ENCODE measurements at places on chromosomes 2 and 18.

- DNase-seq, result no peak
Measured at GRCh38 chr2:29317077-29317517, 201.9 kb downstream of the CLIP4 start.

DNA sequence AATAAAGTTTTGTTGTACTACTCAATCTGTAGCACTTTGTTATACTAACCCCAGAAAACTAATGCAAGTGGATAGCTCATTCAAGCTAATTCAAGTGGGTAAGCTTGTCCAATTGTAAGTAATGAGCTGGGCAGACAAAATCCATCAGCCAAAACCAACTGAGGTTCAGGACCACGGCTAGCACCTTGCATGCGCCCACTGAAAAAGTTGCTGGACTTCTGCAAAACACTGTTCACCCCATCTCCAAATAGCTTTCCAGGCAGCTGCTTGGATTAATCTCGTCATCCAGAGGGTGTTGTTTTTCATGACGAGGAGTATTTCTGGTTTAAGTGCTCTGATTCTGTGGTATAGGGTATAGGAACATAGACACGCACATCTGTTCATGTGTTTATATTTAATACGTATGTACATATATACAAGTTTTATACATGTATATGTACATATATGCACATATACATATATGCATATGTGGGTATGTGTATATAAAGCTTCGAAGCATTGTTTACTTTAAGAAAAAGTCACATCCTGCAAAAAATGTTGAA, 307.5 kb downstream of the GALR1 start:
- no peak for DNase-seq

DNA sequence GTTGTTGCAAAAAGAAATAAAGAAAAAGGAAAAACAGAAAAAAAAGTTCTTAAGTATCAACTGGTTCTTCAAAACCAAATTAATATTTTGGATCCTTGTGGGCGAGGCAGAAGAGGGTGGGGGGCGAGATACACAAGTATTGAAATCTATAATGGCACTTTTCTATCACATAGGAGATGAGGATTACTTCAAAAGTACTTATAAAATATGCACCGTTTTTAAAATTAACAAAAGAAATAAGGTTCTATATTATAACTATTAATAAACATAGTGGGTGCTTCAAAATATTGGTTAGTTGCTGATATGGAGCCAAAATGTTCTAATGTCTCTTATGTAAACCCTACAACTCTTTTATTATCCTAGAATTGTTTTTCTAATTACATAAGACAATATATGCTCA, 2.1 kb downstream of the FECH start:
- DNase-seq, result no peak

- no peak for DNase-seq
Measured at GRCh38 chr2:173214213-173214612, 138.6 kb downstream of the MAP3K20 start.

GRCh38 chr2:73746015-73746876, 9.1 kb upstream of the TPRKB start:
- no peak for DNase-seq

- no peak for DNase-seq
Measured at GRCh38 chr2:181566334-181567032, 90.4 kb downstream of the CERKL start.

DNA sequence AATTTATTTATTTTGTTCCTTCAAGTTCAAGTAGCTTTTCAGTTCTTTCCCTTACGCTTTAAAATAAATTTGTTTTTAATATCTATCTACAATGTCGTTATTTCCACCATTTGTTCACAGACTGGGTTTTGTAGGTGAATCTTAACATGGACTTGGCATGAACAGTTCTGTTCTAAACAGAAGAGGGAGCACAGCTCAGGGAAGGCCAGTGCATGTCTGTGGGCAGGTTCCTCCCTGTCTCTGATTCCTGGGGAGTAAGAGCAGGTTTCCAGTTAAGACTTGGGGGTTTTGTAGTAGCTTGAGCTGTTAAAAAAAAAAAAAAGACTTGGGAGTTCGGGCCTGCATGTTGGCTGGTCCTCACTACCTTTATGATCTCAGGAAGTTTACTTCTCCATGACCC, 11.1 kb downstream of the TTL start:
- no peak for DNase-seq

GRCh38 chr18:35588995-35589394, 7.5 kb downstream of the GALNT1 start:
- no peak for DNase-seq

GRCh38 chr2:239768031-239768790, 256.9 kb downstream of the NDUFA10 start:
- no peak for DNase-seq

DNA sequence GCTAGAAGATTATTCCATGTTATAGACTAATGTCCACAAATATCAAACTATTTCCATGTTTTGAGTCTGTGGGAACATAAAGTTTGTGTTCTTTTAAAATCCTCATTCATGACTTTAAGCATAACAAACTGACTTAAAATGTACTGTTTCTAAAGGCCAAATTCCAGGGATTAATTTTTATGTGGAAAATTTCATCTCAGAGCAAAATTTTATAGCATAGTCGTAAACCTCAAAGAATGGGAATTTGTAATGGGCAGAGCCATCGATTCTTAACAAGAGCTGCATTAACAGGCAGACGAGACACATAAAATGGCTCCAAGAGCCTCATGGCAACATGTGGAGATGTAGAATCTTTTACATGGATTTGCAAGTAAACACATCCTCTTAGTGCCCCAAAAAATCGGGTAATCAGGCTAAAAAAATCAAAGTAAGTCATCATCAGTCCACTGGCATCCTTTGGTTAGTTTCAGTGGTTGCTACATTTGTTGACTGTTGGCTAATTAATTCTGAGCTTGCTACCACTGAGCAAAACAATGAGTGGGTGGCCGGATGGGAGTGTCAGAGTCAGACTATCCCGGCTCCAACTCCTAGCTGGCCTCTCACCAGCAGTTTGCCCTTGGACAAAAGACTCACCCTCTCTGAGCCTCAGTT, 119.6 kb downstream of the FAM210A start:
- no peak for DNase-seq

DNA sequence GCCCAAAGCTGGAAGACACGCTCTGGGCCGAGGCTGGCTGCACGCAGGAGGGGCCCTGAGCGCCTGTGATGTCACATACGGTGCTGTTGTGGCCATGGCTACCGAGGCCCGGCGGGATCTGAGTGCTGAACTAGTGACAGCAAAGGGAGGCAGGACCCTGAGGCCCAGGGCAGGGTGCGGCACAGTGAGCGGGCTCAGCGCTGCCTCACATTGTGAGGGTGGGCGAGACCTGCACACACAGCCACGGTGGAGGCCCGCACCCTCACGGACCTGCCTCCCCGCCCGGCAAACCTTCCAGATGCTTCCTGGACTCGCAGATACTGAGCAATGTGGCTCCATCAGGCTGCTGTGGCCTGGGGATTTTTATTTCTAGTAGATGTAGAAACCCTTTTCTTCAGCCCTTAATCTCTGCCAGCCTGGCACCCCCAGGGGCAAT, 133.8 kb upstream of the CTDP1 start:
- no peak for DNase-seq

GRCh38 chr2:238974081-238974480, 126.2 kb downstream of the TWIST2 start:
- DNase-seq, result no peak

DNA sequence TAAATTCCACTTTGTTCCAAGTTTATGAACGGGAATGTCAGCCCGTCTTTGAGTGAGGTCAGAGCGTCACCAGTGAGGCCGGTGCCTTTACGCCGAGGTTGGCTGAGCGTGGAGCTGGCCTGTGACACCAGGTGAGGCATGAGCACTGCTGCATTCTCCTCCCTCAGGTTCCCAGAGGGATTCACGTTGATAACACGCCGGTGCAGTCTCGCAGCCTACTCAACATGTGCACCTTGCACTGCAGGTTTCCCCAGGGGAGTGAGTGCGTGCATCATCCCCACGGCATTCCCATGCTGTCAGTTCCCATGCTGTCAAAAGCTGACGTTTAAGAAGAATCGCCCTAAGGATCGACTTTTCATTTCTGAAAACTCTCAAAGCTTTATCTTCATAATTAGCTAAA, 213.3 kb downstream of the LDLRAD4 start:
- DNase-seq, result no peak

DNA sequence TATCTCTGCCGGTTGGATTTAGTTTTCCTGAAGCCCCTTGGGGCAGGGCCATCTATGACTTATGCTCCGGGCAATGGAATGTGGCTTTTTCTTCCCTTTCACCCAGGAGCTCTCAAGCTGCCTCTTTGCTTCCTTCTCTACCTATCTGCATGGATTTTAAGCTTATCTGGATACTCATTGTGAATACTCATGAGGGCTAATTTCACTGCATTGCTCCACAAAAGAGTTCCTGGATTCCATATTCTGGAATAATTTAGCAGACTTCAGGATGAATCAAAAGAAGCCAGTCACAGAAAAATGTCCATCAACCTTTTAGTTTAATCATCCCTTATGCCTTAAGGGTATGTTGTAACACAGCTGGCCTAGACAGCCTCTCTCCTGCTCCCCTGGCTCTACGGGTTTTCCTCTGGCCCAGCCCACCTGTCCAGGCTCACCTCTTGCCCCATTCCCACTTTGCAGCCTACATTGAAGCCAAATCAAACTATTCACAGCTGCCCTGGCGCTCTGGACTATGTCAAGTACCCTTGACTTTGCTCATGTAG, 122.8 kb upstream of the RMDN2 start:
- DNase-seq, result no peak

DNA sequence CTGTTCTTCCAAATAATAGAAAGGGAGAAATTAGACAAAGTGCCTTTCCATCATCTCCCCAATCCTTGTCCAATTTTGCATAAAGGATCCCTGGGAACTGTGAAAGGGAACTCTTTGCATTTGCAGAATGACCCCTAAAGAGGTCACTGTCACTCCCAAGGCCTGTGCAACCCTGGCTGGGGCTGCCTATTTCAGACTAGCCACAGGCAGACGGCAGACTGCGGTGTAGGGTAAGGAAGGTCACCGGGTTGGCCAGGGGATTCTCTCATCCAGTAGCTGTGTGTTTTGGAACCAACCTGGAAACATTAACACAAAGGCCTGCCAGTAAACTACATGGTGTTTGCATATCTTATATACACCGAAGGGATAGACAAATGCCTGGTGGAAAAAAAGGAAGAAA, 818.7 kb downstream of the BCL11A start:
- no peak for DNase-seq

GRCh38 chr18:75246721-75247610, 36.4 kb downstream of the TSHZ1 start:
- no peak for DNase-seq

GRCh38 chr18:78794071-78794430, 185.6 kb upstream of the SALL3 start:
- no peak for DNase-seq

- DNase-seq, result no peak
Measured at GRCh38 chr2:64607381-64608304, 46.1 kb downstream of the SERTAD2 start.

DNA sequence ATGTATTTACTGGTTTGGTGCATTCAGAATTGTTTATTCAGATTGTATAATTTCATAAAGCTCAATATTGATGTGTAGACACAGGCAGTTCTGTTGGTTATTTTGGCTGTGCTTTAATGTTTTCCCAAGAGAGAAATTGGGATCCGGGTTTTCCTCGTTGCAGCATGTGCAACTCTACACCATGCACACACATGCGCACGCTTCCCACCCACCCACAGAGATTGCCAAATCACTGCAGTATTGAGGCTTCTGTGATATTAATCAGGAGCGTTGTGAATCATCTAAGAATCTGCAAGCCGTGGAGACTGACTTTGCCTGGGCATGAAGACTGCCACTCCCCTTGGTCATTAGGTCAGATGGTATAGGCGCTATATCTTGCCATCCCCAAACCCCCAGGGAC, 571.5 kb downstream of the SLC4A3 start:
- DNase-seq, result no peak

GRCh38 chr2:190315273-190315672, 4.4 kb downstream of the HIBCH start:
- DNase-seq, result no peak

DNA sequence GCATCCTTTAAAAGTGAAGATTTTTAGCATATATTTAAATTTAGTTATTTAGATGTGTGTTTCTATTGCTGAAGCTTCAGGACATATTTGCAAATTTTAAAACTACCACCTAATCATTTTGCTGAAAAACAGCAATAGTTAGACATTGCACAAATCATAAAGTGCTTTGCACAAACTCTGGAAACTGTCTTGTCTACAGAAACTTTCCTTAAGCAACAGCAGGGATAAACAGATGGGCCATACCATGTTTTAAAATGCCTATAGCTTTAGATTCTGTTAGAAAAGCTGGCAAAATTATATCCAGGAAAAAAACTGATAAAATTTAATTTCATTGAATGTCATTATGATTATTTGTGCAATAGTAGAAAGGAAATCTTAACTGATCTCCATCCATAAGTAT, 1313.9 kb upstream of the ACVR2A start:
- DNase-seq, result no peak

GRCh38 chr2:11541693-11542274, 7.9 kb downstream of the GREB1 start:
- DNase-seq, result no peak

DNA sequence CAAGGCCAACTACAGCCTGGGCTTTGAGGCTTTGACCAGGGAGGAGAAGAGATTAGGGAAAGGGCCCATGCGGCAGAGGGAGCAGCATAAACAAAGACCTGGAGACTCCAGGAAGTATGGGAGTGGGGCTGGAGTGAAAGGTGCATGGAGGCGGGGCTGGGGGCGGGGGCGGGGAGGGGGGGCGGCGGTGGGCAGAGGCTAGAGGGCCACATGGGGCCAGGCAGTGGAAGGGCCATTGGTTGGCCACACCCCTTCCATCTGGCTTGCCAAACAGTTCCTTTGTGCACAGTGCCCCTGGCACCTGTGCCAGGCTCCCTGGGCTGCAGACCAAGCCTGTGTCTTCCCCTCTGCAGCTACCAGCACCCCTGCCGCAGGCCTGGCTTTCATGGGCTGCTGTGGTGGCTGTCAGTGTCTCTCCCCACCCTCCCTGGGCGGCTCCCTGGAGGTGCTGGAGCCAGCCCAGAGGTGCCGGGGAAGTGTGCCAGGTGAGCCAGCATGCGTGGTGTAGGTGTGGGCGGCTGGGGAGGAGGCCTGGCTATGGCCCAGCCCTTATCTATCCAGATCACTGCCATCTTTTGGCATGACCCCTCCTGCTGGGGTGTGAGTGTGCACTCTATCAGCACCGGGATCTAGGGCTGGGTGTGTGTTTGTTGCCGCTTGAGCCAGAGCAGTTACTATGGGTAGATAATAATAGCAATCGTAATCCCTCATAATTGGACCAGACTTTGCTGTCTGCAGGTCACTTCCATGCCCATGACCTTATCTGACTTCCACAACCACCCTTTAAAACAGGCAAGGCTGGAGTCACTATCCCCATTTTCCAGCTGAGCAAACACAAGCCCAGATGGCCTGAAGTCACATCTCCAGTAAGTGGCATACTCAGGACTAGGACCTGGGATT, 30.5 kb downstream of the DNMT3A start:
- no peak for DNase-seq

- no peak for DNase-seq
Measured at GRCh38 chr2:217988840-217989204, 14.0 kb downstream of the TNS1 start.

- DNase-seq, result no peak
Measured at GRCh38 chr2:71474116-71474743, 20.9 kb downstream of the DYSF start.

All from stimulated activated CD4-positive, alpha-beta T cell treated with anti-CD3 and anti-CD28 coated beads, Interleukin-2, amount 100 ng/mL, for 48 hours (primary cell).